ENCODE measurements at places on chromosomes 1 and 21. TPM values are rescaled to one million over a fixed set of nuclear protein-coding genes. Genes with fewer than 3 reads are reported as not detected.

DNA sequence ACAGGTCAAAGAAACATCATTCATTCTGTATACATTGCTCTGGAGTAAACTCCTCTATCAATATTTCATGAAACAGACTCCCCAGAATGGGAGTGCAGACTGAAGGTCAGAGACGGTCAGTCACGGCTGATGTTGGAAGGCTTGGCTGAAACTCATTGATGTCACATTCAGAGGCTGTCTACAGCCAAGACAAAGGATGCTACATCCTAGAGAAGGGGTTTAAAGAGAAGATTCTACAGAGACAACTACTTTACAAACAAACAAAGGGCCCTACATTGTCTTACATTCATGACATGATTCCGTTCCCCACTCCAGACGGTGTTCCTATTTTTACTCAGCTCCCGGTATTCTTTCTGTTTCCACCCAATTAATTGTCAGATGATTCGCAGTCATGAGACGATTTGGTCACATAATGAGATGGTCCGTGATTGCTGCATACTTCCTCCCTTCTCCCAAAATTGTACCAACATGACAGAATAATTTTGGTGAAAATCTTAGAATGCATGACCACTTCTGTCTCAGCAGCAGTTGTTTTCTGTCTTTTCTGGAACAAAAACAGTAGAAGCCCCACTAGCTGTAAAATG is 73.8 kb upstream of the VAV3 start:
- DNase-seq: no peak

DNA sequence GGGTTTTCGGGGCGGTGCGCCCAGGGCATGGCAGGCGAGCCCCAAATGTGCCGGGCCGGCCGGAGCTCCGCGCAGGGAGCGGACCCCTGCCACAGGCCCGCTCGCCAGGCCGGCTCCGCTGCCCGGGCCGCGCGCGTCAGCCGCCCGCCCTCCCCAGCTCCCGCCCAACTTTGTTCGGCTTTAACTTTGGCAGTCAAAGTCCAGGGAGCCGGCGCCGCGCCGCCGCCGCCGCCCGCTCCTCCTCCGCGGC is 488 bp downstream of the SLC35D1 start:
- DNase-seq: peak; percentile 40

The MASP2 gene
- 5.8 TPM for polyA plus RNA-seq

GRCh38 chr1:243791586-243792267 is 58.3 kb downstream of the AKT3 start:
- DNase-seq: no peak

- DNase-seq: no peak
Observed at GRCh38 chr1:43267291-43267805, 2.4 kb upstream of the TMEM125 start.

DNA sequence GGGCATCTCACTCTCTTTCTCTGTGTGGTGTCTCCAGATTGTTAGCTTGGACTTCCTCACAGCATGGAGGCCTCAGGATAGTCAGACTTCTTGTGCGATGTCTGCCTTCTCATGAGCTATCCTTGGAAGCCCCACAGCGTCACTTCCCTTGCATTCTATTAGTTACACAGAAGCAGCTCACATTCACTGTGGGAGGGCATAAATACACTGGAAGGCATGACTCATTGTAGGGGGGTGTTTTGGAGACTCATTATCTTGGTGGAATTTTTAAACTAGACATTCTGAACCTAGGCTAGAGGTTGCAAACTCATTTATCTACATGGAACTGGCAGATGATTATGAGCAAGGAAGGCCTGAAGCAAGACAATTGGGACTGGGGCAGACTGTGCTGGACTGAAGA is 21.4 kb upstream of the FASLG start:
- no peak for DNase-seq

DNA sequence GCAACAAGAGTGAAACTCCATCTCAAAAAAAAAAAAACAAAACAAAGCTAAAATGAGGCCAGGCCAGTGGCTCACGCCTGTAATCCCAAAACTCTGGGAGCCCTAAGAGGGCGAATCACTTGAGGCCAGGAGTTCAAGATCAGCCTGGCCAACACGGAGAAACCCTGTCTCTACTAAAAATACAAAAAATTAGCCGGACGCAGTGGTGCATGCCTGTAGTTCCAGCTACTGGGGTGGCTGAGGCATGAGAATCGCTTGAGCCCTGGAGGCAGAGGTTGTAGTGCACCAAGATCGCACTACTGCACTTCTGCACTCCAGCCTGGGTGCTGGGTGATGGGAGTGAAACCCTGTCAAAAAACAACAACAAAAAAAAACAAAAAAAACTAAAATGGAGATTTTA is 191.2 kb upstream of the SGIP1 start:
- no peak for DNase-seq

- no peak for DNase-seq
Observed at GRCh38 chr1:110006516-110006915, 22.0 kb downstream of the AHCYL1 start.

GRCh38 chr21:38314558-38314957 is 57.8 kb downstream of the KCNJ15 start:
- no peak for DNase-seq

DNA sequence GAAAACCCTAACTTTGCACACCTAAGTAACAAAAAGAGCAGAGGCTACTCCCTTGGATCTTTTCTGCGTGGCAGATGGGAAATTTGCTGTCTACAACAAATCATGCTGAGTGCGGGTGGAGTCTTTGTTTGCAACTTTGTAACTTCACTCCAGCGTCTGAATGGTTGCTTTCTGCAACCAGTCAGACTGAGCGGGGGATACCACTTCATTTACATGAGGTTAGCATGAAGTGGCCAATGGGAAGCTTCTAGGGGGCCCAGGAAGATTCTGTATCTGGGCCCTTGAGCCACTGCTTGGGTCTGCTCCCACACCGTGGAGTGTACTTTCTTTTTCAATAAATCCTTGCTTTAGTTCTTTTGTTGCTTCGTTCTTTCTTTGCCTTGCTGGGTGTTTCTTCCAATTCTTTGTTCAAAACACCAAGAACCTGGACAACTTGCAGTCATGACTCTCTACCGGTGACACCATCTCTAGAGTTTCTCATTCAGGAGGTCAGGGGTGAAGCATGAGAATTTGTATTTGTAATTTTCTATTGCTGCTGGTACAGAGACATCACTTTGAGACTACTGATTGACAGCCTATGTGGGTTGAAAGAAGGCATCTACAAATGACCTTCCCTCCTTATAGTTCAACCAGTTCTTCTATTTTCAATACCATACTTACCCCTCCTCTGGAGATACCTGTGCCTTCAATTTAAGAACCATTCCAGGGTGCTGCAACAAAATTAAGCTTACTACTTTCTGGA is 55.8 kb upstream of the RC3H1 start:
- DNase-seq: no peak

GRCh38 chr1:204975021-204975420 is 68.0 kb upstream of the CNTN2 start:
- DNase-seq: no peak

DNA sequence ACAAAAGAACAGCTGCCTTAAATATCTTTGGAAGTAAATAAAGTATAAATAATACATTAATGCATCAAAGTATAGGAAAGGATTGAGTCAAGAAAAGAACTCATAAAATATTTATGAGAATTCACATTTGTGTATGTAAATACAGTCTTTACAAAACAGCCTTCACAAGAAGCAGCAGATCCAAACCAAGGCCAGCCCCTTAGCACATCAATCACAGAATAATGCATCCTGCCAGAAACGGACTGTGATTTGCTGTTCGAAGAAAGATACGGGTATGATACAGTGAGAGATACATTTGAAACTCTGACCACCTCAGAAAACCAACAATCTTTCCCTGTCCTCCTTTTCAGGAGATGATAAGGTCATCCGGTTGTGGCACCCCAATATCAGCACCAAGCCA is 70.9 kb downstream of the WDR64 start:
- no peak for DNase-seq

DNA sequence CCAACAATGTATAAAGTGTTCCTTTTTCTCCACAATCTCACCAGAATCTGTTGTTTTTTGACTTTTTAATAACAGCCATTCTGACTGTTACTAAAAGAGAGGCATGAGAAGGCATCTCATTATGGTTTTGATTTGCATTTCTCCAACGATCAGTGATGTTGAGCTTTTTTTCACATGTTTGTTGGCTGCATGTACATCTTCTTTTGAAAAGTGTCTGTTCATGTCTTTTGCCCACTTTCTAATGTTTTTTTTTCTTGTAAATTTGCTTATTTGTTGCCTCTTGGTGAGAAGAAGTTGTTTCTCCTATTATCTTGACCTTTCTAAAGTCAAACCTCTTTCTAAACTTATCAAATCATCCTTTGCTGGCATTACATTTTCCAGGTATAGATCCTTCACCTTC is 80.8 kb downstream of the ACBD6 start:
- DNase-seq: no peak

DNA sequence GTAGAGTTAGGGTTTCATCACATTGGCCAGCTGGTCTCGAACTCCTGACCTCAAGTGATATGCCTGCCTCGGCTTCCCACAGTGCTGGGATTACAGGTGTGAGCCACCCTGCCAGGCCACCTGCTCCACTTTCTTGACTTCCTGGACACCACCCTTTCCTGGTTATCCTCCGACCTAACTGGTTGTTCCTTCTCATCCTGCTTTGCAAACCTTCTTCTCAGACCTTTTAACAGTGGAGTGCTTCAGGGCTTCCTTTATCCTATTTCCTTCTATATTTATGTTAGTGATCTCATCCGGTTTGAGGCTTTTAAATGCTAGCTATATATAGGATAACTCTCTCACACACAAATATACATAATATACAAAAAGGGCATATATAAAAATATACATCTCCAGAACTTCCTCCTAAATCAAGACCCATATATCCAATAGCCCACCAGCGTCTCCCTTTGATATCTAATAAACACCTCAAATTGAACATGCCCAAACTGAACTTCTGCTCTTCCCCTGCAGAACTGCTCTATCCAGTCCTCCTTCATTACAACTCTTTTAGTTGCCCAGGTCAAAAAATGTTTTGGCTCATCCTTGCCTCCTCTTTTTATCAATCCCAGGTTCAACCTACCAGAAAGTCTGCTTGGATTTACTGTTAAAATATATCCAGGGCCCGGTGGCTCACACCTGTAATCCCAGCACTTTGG is 19.5 kb upstream of the UQCRHL start:
- DNase-seq: no peak

DNA sequence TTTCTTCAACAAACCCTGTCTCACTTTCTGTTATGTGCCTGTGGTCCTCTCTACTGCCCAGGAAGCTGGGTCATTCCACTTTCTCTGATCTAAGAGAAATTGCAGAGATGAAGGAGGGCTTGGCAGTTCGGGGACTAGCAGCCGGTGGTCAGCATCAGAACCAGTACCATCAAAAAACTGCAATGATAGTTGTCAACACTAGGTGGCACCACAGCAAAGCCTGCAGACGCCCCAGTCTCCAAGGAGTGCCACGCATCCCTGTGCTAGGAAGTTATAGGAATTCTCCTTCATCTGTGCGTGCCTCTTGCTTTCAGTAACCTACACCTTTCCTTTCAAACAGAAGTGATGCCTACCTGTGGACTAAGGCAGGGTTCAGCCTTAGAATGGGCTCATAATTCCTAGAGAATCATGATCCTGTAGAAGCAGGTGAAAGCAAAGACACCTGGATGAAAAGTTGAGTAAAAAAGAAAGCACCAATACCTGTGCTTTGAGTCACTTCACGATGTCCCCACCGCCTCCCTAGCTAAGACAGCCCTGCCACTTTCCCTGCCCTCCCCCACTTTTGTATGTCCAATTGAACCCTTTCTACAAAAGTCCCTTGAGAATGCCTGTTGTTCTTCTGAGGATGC is 129.2 kb downstream of the ADAMTS1 start:
- DNase-seq: peak; percentile 50

DNA sequence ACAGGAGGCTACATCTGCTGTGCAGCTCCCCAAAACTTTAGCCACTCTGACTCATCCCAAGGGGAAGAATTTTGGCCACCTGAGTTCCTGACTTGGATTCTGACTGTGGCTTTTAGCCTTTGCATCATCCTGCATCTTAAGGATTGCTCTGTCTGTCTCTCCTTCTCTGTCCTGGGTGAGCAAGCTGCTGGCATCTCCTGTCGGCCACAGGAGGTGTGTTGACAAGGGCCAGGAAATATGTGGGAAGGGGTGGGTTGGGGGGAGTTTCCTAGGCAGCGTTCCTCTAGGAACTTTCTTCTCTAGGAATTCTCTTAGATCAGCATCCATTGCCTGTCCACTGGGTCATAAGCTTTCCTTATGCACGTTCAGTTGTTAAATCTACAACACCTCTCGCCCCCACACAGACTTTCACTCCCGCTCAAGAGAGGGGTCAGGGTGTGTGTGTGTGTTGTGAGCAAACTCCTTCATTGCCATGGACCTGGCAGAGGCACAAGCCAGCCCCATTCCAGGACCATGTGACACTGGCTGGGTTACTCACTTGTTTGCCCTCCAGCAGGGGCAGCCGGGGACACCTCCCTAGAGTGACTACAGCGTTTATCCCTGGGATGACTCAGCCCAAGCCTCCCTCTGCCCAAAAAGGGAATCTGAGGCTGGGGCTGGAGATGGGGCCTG is 145.0 kb upstream of the DUSP10 start:
- no peak for DNase-seq

The MPL gene
- 0.78 TPM for polyA plus RNA-seq

GRCh38 chr1:2454227-2454626 is 21.9 kb upstream of the PLCH2 start:
- no peak for DNase-seq

The LDLRAD1 gene
- polyA plus RNA-seq: not detected

DNA sequence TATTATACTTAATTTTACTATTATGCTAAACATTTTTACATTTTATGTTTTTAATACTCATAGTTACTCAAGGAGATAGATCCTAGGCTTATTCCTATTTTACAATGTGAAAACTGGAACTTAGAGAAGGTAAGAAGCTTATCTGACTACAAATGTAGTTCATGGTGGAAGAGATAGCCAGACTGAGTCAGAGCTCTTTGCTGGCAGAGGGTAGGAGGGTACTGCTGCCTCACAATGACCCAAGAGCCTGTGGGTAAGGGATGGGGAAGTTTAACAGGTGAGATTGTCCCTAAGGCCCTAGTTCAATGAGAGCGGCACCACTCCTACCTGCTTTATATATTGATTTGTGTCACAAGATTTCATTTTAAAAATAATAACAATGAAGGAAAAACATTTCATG is 34.1 kb upstream of the NEK7 start:
- no peak for DNase-seq

DNA sequence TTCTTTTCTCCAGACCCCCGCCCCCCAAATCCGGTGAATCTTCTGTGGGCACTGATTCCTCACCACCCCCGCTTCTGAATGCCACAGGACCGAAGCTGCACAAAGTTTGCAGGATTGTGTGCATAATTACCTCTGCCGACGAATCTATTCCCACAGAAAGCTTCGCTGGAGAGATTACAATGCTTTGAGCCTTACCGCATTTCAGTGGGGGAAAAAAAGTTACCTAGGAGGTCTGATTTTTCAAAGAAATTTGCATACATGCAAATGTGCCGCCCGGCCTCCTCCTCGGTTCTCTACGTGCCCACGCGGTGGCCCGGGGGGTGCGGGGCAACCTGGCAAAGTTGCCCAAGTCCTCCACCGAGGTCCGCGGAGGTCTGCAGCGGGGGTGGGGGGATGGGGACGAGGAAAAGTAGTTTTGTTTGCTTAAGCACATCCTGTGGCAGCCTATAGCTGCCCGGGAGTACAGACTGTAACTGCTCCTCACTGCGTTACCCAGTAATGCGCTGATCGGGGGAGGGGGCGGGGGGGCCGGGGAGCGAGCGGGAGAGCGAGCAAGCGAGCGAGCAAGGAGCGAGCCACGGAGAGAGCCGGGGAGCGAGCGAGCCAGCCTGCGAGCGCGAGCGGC is 563 bp upstream of the NFIA start:
- no peak for DNase-seq

Data from renal cortex interstitium (tissue), 15 donors.